NCI-H1694 (cell line): ENCODE measurements at places on chromosomes 11 and 22.

DNA sequence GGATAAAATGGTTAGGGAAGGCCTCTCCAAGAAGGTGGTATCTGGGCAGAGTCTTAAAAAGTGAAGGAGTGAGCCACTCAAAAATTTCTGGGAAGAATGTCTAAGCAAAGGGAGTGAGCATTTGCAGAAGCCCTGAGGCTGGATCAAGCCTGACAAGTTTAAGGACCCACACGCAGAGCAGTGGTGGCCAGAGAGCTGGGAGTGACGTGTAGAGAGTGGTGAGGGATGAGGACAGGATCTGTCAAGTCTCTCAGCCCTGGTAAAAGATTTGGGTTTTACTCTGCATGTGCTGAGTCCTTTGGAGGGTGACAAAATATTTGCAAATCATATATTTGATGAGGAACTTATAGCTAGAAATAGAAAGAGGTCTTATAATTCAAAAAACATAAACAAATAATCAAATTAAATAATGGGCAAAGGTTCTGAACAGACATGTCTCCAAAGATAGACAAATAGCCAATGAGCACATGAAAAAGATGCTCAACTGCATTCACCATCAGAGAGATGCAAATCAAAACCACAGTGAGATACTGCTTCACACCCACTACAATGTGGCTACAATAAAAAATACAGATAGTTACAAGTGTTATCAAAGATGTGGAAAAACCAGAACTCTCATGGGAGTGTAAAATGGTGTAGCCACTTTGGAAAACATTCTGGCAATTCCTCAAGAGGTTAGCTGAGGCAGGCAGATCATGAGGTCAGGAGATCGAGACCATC is 107.2 kb upstream of the NNMT start:
- no peak for DNase-seq

DNA sequence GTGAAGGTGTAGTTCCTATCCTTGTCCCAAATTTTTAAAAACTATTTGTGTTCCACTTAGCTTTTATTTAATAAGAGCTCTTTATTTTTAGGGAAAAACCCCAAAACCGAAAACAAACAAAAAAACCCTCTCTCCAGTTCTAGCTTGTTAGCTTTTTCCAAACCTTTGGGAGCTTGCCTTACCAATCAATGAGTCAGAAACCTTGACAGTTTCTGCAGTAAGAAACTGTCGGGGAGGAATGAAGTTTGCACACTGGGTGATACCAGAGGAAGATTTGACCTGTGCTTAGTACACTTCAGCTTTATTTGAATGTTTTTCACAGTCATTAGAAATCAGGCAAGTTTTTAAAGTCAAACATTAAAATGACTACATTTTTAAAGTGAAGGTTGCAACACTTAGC is 105.0 kb downstream of the FAT3 start:
- no peak for DNase-seq

GRCh38 chr11:69211540-69211919 is 55.8 kb downstream of the SMIM38 start:
- no peak for DNase-seq

GRCh38 chr22:30079952-30080533 is at the start of gene HORMAD2:
TSS of gene HORMAD2 (plus strand) at chr22:30080464. CDS start at chr22:30093953, 13,489 bp downstream.
- no peak for DNase-seq

DNA sequence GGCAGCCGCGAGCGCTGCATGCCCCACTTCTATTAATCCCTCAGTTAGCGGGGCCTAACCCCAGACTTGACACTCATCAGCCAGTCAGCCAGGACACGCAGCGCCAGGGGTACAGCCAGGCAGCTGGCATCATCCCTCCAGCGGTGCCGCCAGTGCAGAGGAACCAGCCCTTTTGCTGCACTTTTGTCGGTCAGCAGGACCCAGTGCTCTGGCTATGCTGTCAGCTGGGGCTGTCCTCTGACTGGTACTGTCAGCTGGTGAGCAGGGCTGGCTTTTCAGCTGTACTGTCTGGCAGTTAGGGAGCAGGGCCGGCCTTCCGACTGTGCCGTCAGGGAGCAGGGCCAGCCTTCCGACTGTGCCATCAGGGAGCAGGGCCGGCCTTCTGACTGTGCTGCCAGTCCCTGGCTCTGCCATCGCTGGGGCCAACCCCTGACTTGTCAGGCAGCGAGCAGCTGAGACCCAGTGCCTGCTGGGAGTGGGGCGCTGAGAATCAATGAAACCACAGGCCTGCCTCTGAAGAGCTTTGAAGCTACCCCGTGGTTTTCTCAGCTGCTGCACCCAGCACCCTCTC is 115.4 kb downstream of the KIAA1671 start:
- no peak for DNase-seq

DNA sequence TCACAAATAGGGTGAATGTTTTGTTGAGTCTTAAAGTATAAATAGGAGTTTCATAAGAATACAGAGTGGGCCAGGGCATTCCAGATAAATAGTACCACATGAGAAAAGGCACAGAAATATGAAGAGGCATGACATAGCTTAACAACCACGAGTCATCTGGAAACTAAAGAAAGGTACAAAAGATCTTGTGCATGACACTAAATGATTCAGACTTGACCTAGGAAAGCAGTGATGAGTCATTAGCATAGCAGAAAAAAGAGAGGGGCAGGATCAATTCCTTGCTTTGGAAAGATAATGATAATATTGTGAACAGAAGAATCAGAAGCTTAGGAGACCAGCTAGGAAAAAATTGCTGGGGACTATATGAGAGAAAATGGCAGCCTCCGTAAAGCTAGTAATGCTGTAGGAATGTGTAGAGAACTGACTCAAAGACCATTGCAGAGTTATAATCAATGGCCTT is 47.6 kb upstream of the FIBIN start:
- no peak for DNase-seq

DNA sequence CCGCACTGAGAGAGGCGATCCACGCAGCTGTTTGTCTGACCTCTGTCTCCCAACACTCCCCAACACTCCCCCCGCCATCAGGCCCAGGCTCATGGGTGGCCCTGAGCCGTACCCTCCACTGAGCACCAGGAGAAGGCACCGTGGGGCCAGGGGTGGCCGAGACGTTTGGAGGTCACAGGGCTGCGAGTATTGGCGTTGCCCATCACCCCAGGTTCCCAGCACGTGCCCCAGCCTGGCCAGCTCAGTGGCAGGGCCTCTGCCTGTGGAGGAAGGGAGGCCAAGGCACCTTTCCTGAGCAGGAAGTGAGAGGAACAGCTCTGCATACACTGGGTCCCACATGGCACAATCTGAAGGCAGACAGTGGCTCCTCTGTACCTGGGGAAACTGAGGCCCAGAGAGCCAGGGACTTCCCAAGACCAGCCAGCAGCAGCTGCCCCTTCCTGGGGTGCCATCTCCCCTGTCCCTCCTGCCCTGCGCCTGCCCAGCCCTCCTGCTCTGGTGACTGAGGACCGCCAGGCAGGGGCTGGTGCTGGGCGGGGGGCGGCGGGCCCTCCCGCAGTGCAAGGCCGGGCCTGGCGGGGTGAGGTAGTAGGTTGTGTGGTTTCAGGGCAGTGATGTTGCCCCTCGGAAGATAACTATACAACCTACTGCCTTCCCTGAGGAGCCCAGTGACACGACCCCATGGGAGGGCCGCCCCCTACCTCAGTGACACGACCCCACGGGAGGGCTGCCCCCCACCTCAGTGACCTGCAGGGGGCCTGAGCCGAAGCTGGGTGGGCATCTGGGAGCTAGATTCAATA is 37.0 kb upstream of the PPARA start:
- no peak for DNase-seq

GRCh38 chr11:1029654-1030053 is 6.9 kb downstream of the MUC6 start:
- DNase-seq: no peak

- DNase-seq: peak; percentile 44
Measured at GRCh38 chr11:99349151-99349673, 328.5 kb downstream of the CNTN5 start.

DNA sequence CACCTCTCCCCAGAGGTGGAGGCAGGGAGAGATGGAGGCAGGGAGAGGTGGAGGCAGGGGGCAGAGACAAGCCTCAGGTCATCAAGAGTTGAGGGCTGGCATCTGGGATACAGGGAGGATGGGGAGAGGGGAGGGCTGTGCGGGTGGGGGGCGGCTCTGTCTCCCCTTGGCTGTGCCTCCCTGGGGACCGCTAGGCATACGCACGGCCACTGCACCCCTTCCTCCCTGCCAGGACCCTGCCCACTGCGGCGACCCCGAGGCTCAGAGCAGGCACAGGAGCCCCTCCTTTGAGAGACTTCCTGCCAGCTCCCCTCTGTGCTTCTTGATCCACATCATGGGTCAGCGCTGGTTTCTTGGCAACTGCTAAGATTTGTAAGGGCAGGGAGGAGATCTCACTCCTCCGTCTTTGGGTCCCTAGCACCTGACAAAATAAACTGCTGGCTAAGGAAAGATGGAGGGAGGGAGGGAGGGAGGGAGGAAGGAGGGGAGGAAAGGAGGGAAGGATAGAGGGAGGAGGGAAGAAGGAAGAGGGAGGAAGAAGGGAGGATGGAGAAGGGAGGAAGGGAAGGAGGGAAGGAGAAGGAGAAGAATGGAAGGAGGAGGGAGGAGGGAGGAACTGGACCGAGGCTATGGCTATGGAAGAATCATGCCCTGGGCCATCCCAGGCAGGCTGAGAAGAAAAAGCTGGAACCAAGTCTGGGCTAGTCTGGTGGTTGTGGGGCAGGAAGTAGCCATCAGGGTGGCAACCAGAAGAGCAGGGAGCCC is 18.5 kb downstream of the PRR33 start:
- no peak for DNase-seq

DNA sequence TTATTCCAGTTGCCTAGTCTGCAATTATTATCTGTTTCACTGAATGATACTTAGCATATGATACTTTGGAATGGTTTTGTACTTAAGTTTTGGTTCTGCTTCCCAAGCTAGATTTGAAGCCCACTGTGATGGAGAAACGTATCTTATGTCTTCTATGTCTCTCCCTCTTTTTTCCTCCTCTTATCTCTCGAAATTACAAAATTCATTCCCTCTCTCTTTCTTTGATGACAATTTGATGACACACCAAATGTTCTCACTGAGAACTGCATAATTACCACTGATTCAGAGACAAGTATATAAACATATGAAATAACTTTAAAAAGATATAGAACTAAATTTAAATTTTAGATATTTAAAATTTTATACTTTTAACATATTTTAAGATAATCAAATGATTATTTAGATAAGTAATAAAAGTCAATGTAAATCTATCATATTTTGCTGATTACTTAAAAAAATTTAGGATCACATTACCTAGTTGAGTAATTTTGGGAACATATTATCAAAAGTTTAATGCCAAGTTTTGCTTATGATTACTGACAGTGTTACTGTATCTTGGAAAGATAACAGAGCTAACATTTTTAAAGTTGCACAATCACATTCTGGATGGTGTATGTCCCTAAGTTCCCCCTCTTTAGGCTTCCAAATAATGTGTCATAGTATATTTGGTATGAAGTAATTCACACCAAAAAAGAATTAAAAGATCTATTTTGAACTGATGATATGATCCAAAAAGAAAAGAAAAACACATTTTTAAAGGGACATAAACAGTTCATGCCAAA is 255.3 kb downstream of the SBF2 start:
- no peak for DNase-seq

DNA sequence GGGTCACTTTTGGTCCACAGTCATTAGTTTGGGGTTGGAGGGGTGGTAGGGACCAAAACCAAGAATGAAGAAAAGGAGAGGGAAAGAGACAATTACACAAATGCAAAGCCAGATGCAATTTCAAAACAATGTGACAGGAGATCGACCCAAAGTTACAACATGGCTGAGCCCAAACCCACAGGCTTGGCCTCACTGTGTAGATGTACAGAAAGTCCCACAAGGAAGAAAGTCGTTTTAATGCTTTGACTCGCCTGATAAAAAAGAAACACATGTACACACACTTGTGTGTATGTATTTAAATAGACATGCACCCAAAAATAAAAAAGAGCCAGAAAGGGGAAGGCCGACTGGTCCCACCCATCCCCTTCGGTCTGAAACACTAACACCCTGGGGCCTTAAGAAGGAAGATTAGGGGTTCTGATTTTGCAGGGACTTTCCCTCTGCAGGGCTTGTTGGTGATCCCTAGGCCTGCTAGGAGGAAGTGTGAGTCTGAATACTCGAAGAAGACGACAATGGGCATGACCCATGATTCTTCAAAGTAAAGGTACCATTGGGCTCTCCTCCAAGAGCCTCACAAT is 104.1 kb downstream of the ETS1 start:
- no peak for DNase-seq

DNA sequence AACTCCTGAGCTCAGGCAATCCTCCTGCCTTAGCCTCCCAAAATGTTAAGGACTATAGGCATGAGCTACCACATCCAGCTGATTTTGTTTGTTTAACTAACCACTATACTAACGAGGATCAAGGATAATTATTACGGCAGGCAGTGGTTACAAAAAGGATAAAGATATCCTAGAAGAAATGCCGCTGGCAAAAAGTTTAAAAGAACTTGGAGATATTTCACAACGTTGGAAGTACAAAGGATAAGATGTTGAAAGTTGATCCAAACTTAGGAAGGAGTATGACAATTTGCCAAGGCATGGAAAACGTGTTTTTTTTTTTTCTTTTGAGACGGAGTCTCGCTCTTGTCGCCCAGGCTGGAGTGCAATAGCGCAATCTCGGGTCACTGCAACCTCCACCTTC is 13.4 kb downstream of the AP5B1 start:
- no peak for DNase-seq

- no peak for DNase-seq
Measured at GRCh38 chr11:61957021-61957770, 7.0 kb downstream of the BEST1 start.

DNA sequence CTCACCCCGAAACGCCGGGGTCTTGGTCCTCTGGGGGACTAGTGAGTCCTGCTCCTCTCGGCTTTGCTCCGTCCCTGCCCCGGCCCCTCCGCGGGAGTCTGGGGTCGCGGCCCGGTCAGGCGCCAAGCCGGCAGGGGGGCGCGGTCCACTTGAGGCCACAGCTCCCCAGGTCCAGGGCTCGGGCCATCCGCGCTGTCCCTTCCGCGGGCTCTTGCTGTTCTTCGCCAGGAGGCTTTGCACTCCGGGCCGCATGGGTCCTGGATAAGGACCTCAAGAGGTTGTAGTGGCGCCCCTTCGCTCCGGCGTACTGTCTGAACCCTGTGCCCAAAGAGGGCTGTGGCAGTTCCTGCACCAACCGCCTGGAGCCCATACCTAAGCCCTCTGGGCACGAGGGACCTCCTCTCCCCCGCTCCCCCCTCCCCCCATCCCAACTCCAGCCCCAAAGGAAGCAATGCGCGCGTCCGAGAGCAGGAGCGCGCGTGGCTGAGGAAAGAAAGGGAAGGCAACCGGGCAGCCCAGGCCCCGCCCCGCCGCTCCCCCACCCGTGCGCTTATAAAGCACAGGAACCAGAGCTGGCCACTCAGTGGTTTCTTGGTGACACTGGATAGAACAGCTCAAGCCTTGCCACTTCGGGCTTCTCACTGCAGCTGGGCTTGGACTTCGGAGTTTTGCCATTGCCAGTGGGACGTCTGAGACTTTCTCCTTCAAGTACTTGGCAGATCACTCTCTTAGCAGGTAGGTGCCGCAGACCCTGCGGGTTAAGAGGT is at the start of gene ADM:
Gene ADM, plus strand, starts transcription at position 579 of the 767 bp plus-strand sequence. CDS start 628 bp downstream, outside the sequence.
- DNase-seq: no peak

- no peak for DNase-seq
Measured at GRCh38 chr22:19509191-19509590, 15.0 kb downstream of the CLDN5 start.
